ENCODE measurements at places on chromosomes 6 and 20.

DNA sequence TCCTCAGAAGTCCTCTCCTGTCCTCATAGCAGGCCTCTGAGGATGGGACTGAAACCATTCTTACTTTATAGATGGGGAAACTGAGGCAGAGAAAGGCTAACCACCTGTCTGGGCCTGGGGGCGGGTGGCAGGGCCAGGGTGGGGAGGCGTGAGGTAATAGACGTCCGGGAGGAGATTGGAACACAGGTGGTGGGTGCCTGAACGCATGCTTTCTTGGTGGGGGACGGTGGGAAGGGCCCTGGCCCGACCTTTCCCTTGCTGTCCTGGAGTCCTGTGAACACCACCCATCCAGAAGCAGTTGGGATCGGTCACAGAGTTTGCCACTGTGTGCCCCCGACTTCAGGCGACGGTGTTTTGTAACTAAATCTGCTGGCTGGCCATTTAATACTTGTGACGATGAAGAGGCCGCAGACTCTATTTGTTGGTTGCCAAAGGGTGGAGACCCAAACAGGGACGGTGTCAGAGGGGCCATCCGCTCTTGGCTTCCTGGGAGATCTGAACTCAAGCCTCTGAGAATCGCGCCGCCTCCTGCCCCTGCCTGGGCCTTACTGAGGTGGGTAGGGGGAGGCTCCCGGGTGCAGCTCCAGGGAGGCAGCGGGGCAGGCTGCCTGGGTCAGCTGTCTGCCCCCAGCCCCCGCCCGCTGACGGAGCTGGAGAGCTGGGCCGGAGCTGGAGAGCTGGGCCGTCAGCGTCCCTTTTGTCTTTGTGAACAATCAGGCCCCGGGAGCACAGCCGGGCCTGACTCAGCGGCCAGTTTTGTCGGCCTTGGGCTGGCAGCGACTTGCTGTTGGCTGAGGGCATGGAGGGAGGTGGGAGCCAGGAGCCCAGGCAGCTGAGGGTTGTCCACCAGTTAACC, 4.1 kb downstream of the RBM38 start:
- DNase-seq = peak; percentile 82

DNA sequence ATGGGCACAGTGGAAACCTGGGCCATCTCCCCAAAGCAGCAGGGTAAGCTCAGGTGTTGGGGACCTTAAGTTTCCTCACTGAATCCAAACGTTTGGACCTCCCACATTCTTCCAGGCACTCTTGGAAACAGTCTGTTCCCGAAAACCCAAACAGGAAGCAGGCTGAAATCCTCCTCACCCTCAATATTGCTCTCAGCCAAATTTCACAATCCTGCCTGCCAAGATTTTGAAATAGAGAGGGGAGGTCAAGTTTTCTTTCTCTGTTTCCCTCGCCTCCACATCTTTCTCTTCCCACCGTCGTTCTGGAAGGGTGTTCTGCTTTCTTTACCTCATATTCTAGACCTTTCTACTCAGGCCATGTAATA, 392.0 kb upstream of the SASH1 start:
- no peak for DNase-seq

DNA sequence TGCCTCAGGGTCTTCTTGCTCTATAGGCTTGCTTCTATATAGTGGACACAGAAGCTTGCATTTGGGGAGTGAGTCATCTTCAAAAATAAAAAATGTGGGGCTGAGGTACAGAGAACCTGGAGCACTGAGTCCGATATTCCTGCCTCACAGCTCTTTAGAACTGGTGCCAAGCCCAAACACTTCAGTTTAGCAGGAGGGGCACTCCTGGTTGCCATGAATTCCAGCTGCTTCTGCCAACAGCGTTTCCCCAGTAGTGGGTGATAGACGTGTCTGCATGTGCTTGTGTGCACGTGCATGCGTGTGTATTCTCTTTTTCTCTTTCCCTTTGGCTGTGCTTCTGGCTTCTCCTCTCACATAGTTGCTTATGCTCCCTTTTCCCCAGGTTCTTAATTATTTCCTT, 11.9 kb downstream of the DNPH1 start:
- DNase-seq = no peak

- no peak for DNase-seq
Observed at GRCh38 chr6:82056567-82056966, 191.0 kb downstream of the IBTK start.

DNA sequence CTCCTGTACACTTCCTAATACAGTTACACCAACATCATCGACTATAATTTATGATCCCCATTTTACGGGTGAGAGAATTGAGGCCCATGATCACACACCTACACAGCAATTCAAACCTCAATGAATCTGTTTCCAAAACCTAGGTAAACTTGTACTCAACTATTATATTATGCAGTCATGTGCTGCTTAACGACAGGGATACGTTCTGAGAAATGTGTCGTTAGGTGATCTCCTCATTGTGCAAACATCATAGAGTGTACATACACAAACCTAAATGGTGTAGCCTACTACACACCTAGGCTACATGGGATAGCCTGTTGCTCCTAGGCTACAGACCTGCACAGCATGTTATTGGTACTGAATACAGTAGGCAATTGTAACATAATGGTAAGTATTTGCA, 385.6 kb downstream of the ARHGAP18 start:
- no peak for DNase-seq

DNA sequence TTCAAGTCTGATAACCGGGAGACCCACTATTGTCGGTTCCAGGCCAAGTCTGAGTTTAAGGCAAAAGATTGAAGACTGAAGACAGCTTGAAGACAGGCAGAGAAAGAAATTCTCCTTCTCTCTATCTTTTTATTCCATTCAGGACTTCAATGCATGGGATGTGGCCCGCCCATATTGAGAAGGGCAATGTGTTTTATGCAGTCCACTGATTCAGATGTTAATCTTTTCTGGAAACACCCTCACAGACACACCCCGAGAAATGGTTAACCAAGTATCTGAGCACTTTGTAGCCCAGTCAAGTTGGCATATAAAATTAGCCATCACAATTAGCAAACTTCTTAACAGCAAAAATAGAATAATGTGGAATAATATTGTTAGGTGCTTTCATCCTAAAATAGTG, 75.5 kb upstream of the FABP7 start:
- no peak for DNase-seq

DNA sequence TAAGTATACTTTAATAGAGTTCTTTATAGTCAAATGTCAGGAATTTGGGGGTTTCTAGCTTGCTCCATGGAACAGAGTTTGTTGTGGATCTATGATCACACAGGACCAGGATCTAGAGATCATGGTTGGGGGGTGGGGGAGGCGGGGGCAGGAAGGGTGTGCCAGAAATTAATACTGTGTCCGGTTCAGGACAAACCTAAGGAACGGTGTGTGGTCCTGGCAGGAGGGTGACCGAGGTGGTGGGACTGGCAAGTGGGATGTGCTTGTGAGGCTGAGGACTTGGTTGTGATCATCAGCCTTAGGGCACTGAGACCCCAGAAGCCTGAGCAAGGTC, 27.9 kb downstream of the GSTA3 start:
- no peak for DNase-seq

- DNase-seq = no peak
Observed at GRCh38 chr6:120077489-120077888, 727.9 kb upstream of the MAN1A1 start.

Measured in AG20443 (cell line).